NCI-H1930 (cell line): ENCODE measurements at places on chromosomes 1 and 21.

GRCh38 chr1:30762930-30763650 is 5.5 kb upstream of the LAPTM5 start:
- DNase-seq, result no peak

- DNase-seq, result no peak
These were observed 199.4 kb upstream of the PTGFR start for GRCh38 chr1:78291418-78291817.

DNA sequence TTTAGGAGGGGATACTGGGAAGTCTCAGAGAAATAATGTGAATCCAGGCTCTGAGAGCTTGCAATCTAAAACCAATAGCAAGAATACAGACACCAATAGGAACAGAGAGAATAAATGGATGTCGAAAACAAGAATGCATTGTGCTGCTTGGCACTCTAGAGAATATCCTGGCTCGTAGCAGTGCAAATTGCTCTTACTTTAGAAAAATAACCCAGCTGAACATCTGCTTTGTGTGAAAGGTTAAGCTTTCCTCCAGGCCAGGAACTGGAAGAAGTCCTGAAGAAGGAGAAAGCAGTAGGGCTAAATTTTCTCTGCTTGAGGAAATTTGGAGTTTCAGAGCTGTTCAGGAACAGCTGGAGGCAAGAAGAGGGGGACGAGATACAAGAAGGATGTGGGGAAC is 382.3 kb downstream of the HHIPL2 start:
- DNase-seq, result no peak

DNA sequence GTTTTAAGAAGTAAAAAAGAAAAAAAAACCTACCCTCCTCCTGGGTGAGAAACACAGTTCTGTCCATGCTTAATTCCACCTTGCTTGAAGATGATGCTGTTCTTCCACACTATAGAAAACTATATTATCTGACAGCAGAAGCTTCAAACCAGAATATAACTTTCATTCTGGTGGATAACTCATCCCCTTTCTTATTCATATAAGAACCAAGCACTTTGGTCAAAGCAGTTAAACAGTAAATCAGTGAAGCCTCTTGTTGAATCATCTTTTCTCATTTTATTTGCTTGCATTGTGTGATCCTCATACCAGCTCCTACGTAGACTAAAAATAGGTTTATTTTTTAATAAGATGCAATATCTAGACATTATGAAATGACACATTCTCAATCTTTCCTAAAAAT is 36.7 kb upstream of the PRDX6 start:
- DNase-seq, result no peak

GRCh38 chr1:162380061-162380846 is 1.3 kb upstream of the C1orf226 start:
- no peak for DNase-seq

- DNase-seq, result no peak
These were observed 88.4 kb downstream of the OLFML2B start for GRCh38 chr1:161935264-161935663.

DNA sequence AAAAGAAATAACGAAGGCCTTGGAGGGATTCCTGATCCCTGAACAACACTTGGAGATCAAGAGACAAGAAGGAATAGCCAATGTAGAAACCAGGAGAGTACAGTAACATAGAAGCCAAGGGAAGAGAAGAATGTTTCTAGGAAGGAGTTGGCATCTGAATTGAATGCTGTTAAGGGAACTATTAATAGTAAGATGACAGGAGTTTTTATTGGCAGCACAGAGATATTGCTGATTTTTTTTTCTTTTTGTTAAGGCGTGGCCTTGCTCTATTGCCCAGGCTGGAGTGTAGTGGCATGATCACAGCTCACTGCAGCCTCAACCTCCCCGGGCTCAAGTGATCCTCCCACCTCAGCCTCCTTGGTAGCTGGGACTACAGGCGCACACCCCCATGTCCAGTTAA is 9.6 kb upstream of the SFT2D2 start:
- DNase-seq, result no peak

GRCh38 chr1:224058303-224058702 is 55.6 kb upstream of the FBXO28 start:
- no peak for DNase-seq

- no peak for DNase-seq
These were observed at the start of gene S100A14 for GRCh38 chr1:153616144-153616916. Gene S100A14, minus strand, starts transcription at chr1:153616325. Its CDS starts 467 bp downstream, at chr1:153615858.

DNA sequence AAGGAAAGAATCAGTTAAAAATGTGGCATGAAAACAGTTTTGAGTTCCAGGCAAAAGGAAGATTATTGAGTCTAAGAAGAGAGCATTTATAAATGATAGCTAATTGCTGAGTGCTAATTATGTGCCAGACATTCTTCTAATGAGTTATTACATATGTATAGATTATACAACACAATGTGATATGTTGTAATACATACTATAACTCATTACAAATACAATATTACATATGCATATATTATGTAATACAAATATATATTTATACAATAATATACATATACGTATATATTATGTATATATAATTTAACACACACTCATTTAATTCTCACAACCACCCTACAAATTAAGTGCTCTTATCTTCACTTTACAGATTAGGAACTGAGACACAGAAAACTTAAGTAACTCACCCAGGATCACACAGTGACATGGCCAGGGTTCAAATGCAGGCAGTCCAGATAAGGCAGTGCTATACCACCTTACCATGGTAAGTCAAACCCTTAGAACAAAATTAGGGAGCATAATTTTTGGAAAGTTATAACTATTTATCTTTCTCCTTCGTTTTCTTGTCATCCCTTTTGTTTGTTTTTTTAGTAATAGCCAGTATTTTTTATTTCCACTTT is 4.0 kb downstream of the SORT1 start:
- no peak for DNase-seq

- DNase-seq, result no peak
These were observed 12.3 kb downstream of the PSMB2 start for GRCh38 chr1:35629051-35629450.

DNA sequence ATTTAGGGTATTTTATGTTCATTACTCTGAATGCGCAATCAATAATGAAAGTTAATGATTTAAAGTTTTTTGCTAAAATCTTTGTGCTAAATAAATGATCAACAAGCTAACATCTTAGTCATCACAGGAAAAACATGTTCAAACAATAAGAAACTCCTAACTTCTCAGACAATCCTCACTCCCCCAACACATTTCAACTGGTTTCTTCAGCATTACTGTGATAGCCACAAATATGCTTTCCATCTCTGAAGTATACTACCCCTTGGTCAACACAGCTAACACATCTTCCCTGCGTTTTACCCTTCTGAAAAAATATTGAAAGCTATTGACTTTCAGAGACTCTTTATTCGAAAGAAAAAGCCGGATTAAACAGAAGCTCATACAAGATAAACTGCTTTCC is 85.8 kb downstream of the ZNF644 start:
- DNase-seq, result no peak

DNA sequence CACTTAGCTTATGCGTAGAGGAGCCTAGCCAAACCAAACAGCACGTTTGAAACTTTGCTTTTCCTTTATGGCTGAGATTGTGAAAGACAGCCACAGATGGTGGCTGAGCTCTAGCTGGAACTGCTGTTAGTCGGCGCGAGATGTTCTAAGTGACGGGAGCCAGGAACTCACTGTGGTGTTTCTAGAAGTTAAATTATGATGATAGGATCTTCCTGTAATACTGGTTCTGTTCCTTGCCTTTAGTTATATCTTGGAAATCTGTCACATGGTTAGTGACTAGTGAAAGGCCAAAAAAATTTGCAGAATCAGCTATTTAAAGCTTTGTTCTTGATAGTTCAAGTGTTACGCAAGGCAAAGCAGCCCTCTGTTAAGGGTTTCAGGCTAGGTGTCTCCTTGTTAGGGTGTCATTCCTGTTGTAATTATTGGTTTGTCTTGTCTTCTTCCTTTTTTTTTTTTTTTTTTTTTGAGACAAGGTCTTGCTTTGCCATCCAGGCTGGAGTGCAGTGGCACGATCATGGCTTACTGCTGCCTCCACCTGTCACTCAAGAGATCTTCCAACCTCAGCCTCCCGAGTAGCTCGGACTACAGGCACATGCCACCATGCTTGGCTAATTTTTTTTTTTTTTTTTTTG is 22.6 kb downstream of the AK4 start:
- no peak for DNase-seq

DNA sequence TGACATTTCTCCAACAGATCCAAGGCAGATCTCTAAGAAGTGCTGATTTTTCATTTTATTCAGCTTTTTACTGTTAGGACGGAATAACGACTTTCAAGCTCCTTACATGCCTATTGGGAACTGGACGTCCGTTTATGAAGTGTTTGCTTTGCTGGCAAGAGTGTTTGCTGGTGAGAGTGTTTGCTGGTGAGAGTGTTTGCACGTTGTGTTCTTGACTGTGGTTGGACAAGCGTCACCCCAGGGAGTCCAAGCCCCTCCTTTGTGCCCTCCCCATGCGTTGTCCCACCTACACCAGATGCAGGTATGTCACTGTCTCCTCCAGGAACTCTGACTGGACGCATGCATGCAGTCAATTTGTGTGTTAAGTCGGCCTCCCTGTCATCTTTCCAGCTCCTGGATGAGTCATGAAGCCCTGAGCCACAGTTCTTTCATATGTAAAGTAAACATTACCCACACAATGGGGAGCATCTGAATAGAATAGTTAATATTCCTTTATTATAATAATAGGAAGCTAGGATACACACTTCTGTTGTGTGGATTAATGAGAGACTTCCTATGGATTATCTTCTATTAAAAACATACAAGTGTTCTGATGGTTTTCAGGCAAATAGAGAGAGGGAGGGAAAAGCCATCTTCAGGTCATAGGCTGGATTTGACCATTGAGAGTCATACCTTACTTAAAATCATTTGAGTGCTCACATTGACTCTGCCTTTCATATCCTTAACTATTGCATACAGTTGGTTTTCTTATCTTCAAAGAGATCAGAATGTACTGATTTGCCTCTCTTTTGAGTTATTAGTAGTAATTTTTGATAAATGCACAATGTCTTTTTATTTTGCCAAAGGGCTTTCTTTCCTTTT is 119.2 kb downstream of the GALNT2 start:
- peak; percentile 30 for DNase-seq

GRCh38 chr1:17735793-17736192 is 19.3 kb upstream of the ACTL8 start:
- DNase-seq, result no peak

GRCh38 chr1:30478799-30479563 is 244.4 kb downstream of the MATN1 start:
- DNase-seq, result no peak

DNA sequence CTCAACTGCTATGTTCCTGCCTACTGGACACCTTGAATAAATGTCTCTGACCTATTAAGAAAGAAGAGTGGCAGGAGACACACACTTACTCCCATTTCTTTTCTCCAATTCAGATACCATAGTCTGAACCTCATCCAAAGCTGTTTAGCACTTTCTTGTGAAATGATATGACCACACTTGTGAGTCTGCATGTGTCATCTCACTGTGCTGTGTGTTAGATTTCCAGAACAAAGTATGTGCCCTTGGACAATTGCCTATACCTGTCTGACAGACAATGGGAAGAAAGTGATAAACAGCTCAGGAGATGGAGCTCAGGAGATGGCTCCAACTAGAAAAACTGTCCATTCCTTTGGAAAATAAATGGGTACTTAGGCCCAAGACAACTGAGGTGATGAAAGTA is 48.4 kb downstream of the USP48 start:
- DNase-seq, result no peak

- DNase-seq, result no peak
These were observed 32.3 kb downstream of the VWA5B1 start for GRCh38 chr1:20322825-20323612.

GRCh38 chr1:204530932-204531331 is 14.7 kb downstream of the MDM4 start:
- no peak for DNase-seq

DNA sequence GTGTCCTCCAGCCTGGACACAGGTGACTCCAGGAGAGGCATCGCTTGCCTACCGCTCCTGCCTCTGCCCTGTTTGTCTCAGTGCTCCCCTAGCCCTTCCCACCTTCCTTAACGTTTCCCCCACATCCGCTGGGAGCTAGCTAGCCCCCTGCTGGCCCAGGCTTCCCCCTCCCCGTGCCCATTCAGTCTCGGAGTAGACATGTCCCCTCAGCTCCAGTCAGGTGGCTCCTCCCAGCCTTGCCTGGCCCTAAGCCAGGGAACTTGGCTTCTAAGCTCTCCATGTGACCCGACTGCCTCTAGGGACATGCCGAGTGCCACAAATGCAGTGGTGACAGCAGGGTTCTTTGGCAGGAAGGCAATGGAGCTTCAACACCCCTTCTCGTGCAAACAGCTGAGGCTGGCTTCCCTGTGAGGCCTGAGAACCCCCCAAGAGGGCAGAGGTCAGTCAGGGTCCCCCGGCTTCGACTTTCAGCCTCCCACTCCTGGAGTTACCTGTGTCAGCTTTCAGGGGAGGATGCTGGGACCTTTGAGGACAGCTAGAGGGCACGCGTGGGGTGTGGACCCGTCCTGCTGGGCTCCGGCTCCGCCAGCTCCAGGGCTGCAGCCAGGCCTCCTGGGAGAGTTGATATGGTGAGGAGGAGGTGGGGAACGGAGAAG is 16.2 kb downstream of the DRAXIN start:
- DNase-seq, result no peak

GRCh38 chr1:168599641-168600040 is 23.2 kb downstream of the XCL1 start:
- no peak for DNase-seq

- no peak for DNase-seq
These were observed 301.8 kb downstream of the KCNT2 start for GRCh38 chr1:196306421-196306820.

DNA sequence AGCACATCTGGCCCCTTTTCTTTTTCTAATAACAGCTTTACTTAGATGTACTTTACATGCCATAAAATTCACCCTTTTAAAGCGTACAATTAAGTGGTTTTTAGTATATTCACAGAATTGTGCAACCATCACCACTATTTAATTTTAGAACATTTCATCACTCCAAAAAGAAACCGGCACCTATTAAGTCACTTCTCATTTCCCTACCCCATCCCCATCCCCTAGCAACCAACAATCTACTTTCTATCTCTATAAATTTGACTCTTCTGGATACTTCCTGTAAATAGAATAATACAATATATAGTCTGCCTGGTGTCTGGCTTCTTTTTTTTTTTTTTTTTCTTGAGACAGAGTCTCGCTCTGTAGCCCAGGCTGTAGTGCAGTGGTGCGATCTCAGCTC is 59.5 kb upstream of the ENAH start:
- DNase-seq, result no peak

DNA sequence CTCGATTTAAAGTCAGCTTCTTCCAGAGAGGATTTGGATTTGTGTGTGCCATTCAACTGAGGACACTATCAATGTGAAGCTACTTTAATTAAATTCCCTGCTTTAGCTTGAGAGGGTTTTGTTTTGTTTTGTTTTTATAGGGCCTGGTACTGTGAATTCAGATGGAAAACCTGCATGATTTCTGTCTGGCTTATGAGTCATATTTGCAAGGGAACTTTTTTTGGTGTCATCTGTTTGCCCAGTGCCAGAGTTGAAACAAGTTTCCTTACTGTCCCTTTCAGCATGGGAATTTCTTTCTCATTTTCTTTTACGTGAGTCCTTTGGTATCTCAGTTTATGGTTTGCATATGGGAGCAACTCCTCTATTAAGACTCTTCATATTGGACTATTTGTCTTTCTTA is 194.6 kb downstream of the GREM2 start:
- DNase-seq, result no peak

- no peak for DNase-seq
These were observed 207.6 kb upstream of the HMCN1 start for GRCh38 chr1:185526344-185527307.
